ENCODE measurements at places on chromosomes 7 and 10.

DNA sequence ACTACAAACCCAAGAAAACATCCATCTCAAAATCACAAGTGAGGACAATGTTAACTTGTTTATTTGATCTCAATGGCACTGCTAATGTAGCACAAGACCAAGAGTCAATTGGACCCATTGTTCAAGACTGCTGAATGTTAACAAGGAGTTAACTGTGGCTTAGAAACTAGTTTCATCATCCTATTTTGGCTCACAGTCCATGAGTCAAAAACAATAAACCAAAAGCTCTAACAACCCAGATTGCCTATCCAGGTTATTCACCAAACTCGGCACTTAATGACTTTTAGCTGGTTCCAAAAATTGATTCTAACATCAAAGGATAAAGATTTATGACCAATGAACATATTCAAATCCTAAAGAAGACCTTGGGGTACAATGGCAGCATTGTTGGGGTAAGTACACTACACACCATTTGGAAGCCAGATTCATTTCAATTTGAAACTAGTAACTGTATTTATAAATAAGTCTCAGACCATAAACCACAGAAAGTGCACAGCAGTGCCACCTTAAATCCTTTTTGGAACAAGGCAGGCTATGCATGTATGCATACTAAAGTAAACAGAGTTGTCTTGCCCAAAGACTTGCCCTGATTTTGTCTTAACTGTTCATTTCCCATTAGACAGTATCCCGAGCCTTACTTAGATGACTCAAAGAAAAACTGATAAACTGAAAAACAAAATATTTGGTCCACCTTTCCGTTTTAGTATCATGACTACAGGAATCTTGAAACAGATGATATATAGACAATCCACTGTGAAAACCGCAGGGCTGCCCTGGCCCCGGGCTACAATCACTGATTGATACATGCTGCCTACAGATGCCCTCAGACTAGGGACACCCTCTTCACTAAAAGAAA, 84.5 kb downstream of the SRPK2 start:
- DNase-seq: no peak

DNA sequence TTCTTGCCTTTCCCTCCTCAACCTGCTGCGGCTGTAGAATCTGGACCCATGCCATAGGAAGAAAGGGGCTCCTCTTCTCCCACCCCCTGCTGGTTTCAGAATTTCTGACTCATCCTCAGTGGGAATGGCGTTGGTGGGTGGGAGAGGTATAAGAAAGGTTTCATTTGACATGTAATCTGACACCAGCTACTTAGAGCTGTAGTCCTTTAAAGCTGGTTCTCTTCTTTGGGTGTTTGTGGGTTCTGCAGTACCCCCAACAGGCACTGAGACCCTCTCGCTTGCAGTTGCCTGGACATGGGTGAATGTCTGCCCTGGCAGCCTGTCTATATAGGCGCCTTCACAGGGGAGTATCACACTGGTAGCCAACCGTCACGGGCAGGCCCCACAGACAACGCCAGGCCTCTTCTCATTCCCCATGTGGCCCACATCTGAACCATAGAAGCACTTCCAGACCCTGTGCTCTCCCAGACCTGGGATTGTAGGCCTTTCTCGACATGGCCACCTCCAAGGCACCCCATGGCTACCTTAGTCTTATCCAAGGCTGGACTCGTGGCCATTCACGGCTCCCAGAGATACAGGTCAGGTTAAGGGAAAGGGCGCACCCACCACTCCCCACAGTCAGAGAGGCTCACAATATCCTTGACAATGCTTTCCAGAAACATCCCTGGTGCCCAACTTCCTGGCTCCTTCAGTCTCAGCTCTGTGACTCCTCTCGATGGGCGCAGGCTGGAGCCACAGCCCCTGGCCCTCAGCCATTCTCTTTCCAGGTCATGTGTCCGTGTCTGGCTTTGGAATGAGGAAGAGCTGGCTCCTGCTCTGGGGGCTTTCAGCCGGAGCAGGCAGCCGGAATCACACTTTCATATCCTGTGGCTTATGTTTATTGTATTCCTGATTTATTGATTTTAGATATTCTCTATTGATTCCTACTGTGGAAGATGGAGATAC, 17.5 kb downstream of the ZNF862 start:
- DNase-seq: peak; percentile 41

- no peak for DNase-seq
These were observed 101.8 kb downstream of the CHN2 start for GRCh38 chr7:29296421-29296820.

DNA sequence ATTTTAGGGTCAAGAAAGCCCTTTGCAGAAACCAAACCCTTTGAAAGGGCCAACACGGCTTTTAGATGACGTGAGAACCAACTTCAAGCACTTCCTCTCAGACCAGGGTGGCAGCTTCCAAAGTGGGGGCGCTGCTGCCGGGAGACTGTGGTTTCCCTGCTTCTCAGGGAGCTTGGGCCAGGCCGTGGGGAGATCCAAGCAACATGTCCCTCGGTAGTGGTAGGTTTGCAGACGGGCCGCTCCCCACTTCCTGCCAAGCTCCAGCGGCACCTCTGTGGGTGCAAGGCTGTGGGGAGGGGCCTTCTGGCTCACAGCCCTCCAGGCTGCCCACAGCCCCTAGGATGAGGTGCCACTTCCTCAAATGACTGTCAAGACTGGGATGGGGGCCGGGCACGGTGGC, 132.4 kb downstream of the FAM53B start:
- DNase-seq: no peak

DNA sequence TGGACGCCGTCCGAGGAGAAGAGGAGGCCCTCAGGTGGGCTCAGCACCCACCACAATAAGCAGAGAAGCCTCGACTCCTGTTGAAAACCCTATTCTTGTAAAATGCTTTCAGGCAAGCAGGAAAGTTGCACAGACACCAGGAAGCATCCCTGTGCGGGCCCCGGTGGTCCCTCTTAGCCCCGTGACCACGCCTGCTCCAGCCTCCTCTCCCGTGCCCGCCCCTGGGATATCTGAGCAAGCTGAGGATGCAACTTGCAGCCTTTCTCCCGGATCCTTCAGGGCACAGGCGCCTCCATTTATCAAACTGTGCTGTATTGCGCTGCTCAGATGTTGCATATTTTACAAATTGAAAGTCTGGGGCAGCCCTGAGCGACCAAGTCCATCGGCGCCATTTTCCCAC, 72.7 kb downstream of the CFAP46 start:
- DNase-seq: no peak

- peak; percentile 39 for DNase-seq
These were observed 34.7 kb upstream of the KMT2E start for GRCh38 chr7:104979167-104979841.

DNA sequence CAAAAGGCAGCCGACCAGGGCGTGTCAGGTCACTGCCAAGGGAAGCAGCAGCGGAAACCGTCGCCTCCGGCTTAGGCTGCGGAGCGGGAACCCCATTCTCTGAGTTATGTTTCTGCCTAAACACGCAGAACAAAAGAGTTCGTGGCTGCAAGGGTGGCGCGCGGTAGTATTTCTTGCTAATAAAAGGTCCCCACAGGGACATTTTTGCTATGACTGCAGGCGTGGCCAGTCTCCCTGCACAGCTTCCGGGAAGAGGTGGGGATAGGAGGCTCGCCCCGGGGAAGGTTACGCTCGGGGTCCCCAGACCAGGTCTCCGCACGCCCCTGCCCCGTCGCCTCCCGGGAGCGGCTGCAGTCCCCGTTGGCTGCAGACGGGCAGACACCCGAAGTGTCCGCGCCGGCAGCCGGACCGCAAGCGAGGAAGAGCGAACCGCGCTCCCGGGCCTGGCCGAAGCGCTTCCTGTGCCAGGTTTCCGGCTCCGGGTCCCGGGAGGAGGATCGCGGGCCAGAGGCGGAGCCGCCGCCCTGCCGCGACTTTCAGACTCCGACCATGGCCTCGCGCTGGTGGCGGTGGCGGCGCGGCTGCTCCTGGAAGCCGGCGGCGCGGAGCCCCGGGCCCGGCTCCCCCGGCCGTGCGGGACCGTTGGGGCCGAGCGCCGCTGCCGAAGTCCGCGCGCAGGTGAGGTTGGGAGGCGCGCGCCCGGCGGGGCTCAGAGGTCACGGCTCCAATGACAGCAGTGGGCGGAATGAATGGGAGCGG, at the start of gene PDSS1:
TSS of gene PDSS1 (plus strand) at position 539 of the 759 bp plus-strand sequence. CDS start at position 550, 11 bp downstream.
- DNase-seq: peak; percentile 16

- DNase-seq: no peak
These were observed 266.0 kb upstream of the PITRM1 start for GRCh38 chr10:3438606-3439005.

GRCh38 chr7:12685550-12685949, 1.9 kb upstream of the ARL4A start:
- peak; percentile 20 for DNase-seq

DNA sequence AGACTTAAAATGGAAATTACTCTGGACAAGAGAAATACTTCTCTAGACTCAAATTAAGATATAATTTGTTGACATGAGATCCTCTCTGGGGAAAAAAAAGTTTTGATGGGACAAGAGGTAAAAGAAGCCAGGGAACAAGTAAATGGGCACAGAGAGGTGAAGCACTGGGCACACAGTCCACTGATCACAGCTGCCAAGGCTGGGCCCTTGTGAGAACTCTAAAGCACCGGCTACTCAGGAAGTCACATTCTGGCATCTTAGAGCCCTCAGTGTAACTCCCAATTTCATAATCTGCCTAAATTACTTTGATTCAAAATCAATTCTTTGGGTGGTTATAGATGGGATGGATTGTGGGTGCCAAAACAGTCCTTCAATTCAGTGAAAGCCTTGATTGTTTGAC, 123.2 kb upstream of the CACNA2D1 start:
- DNase-seq: no peak

- no peak for DNase-seq
These were observed 227.8 kb downstream of the ARHGAP21 start for GRCh38 chr10:24495666-24496460.

- no peak for DNase-seq
These were observed 9.6 kb downstream of the GPRIN2 start for GRCh38 chr10:46546591-46547540.

DNA sequence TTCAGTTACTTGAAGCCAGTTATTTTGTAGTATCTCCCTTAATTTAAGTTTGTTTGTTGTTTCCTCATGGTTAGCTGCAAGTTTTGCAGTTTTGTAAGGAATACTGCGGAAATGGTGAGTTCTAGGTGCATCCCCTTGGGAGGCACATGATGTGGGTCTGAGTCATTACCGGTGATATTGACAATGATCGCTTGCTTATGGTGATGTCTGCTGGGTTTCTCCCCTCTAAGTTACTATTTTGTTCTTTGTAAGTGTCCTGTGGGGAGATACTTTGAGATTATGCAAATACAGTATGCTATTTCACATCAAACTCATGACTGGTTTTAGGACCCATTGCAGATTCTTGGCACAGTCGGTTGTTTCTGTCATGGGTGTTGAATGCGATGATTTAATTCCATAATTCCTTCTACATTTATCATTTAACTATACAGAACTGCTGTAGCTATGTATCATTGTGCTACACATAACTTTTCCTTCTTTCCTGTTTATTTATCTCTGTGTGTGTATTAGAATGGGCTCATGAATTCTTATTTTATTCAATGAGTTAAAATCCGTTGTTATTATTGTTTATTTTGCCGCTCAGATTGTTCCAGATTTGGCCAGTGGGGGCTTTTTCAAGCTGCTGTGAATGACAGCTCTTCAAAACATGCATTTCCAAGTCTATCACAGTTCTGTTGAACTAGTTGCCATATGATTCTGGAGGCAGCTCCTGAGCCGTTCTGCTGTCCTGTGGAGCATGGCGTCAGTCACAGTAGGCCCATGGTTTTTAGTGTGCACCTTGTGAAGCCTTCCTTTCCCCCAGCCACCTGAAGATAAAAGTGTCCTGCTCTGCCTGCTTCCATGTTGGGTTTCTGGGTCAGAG, 18.4 kb downstream of the TSPAN14 start:
- no peak for DNase-seq

DNA sequence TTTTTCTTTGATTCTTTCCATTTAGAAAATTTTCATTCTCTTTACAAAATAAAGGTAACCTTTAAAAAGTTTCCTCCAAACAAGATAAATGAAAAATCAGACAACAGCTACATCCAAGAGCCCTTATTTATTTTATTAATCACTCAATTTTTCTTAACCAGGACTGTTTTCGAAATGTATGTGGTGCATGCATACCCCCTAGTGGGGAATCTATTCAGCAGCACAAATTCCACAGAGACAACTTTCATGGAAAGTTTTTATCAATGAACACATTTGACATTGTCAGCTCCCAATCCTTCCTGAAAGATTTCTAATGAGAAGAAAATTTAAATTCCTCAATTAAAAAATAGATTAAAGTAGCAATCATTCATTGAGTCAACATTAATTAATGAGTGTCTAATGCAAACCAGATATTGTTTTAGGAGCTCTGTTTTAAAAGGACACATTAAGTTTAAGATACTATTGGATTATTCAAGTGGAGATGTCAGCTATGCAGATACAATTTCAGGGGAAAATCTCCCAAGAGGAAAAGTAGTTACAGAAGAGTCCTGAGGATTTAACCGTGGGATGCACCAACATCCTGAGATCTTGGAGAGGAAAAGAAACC, 5.2 kb upstream of the HTR7 start:
- DNase-seq: no peak

DNA sequence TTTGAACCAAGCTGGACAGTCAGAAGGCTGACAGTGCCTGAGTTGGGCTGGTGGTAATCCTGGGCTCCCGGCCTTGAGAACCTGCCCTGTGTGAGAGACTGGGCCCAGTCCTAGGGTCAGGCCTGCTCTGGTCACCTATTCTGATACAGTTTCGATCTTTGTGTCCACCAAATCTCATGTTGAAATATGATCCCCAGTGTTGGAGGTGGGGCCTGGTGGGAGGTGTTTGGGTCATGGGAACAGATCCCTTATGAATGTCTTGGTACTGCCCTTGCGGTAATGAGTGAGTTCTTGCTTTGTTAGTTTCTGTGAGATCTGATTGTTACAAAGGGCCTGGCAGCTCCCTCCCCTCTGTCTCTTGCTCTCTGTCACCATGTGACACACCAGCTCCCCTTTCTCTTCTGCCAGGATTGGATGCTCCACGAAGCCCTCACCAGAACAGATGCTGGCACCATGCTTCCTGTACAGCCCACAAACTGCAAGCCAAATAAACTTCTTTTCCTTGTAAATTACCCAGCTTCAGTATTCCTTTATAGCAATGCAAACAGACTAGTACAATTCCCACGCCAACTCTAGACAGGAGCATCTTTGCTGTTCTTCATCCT, 111.8 kb upstream of the ZNF438 start:
- no peak for DNase-seq

- no peak for DNase-seq
These were observed 104.9 kb upstream of the PDE1C start for GRCh38 chr7:32175099-32175498.

DNA sequence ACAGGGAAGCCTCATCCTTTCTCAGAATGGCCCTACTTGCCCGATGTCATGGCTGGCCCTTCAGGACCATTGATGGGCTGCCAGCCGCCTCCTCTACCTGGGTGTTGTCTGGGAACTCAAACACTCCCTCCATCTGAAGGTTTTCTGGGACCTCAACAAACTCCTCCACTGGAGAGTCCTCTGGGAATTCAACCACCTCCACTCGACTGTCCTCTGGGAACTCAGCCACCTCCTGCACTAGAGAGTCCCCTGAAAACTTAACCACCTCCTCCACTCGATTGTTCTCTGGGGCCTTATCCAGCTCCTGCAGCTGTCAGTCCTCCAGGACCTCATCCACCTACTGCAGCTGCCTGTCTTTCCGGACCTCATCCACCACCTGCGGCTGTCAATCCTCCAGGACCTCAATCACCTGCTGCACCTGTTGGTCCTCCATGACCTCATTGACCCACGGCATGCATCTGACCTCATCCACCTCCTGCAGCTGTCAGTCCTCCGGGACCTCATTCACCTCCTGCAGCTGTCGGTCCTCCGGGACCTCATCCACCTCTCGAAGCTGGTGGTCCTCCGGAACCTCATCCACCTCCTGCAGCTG, 37.1 kb downstream of the MAT1A start:
- no peak for DNase-seq
